ENCODE measurements at places on chromosomes 7 and 10. TPM values are rescaled to one million over a fixed set of nuclear protein-coding genes. Genes with fewer than 3 reads are reported as not detected.

GRCh38 chr10:80489371-80490112, 35.4 kb downstream of the TSPAN14 start:
- DNase-seq, result no peak

Gene CWF19L1
- 23.5 TPM for total RNA-seq

Gene TAS2R3
- total RNA-seq, result 1.1 TPM

Gene DYDC2
- not detected for total RNA-seq

DNA sequence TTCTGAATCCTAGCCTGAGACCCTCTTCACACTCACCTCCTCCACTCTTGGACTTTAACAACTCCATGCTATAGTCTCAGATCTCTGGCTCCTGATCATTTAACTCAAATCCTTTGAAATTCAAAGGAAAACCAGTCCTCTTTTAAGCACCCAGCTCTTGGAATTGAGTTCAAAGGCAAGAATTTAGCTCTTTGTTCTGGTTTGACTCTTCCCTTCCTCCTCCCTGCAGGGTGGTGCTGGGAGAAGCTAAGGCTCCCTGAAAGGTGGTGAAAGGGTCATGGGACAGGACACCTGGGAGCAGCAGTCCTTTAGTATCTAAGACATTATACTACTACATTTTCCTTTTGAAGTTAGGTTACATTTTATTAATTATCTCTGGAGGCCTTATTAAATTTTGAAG, 259.4 kb downstream of the CCSER2 start:
- DNase-seq, result no peak

Gene FAM24A
- total RNA-seq, result not detected

DNA sequence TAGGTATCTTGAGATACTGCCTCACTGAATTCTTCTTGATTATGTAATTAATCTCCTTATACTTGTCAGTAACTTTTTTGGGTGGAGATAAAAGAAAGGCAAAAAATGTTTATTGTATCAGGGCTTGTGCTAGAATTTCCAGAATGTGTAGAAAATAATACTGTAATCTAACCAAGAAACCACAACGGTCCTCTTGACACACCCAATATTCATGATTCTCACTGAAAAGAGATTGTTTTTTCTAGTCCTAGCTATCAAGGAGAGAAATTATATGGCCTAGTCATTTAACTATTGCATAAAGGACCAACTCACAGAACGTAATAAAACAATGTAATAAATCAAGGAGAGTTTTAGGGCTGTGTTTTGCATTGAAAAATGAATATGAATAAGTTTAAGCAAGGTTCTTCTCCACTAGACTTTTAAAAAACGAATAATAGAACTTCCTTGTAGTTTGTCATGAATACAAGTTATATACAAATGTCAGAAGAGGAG, 80.0 kb upstream of the STEAP4 start:
- no peak for DNase-seq

- no peak for DNase-seq
Measured at GRCh38 chr7:46930366-46930765, 651.5 kb downstream of the TNS3 start.

GRCh38 chr7:115471891-115472290, 550.0 kb downstream of the MDFIC start:
- no peak for DNase-seq
